ENCODE measurements at places on chromosomes 16 and 17.

DNA sequence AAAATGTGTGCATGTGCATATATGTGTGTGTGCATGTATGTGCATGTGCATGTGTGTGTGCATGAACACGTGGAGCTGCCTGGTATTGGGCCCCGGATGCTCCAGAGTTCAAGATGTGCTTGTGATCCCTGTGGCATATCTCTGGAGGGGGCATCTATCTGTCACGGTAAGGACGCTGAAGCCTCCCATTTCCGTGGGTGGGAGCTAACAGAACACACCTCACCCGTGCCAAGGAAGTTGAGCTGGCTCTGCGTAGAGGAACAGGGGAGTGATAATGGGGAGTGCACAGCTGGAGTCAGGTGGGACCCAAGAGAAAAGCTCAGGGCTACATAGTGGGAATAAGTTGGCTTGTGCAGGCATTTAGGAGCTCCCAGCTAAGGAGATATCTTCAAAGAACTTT lies 12.7 kb downstream of the ELMO3 start:
- no peak for DNase-seq
- H3K36me3 ChIP-seq = no peaks in the 10 kb centered on the region
- H3K4me3 ChIP-seq = no peak overlapping the region
- H3K27me3 ChIP-seq = no peaks in the 10 kb centered on the region
- H3K27ac ChIP-seq = no peak overlapping the region
- peaks cover 11% of the 10 kb centered on the region for H3K4me1 ChIP-seq

DNA sequence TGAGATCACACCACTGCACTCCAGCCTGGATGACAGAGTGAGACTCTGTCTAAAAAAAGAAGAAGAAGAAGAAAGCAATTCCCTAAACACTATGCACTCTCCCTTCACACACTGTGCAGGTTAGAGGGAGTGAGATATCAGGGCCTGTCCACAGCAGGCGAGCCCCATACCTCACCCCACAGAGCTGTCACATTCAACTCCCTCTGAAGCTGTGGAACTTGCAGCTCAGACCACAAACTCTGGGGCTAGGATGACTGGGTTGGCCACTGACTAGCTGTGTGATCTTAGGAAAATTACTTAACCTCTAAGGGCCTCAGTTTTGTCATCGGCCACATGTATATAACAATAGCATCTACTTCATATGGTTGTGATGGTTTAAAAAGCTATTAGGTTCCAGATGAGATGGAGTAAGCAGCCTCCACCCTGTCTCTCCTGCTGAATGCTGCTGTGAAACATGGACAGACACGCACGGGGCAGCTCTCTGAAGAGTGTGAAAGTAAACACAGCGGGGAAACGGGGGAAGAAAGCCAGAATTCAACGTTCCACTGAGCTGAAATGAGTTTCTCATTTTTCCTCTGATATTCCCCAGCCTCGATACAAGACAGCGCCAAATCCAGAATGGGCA lies 13.6 kb upstream of the PYY start:
- H3K4me1 ChIP-seq = no peaks in the 10 kb centered on the region
- H3K27me3 ChIP-seq = no peaks in the 10 kb centered on the region
- H3K36me3 ChIP-seq = no peaks in the 10 kb centered on the region
- no peak overlapping the region for H3K27ac ChIP-seq
- H3K4me3 ChIP-seq = no peak overlapping the region

DNA sequence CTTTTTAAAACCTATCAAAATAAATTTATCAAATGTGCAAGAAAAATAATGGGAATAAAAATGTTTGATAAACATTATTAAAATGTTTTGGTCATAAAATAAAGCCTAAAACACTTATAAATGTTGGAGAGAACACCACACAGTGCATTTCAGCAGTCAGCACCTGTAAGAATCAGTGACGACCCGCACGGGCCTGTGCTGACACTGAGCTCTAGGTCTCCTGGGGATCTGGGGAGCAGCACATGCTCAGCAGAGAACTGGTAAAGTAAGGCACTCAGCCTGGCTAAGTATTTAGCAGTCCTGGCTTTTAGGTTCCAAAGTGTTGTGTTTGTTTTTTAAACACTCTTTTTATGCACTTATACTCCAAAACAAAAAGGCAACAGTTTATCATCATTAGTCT lies 46.9 kb downstream of the HELZ start:
- H3K27ac ChIP-seq = no peak overlapping the region
- no peak for DNase-seq
- H3K4me3 ChIP-seq = no peak overlapping the region

GRCh38 chr16:87647431-87648185 lies 45.3 kb downstream of the JPH3 start:
- H3K4me3 ChIP-seq = no peak overlapping the region
- no peak overlapping the region for H3K27ac ChIP-seq
- H3K36me3 ChIP-seq = no peaks in the 10 kb centered on the region
- no peak for DNase-seq
- peaks cover 13% of the 10 kb centered on the region for H3K27me3 ChIP-seq
- no peaks in the 10 kb centered on the region for H3K4me1 ChIP-seq

Measured in adrenal gland (tissue), 19 donors.